GM23248 (cell line): ENCODE measurements at places on chromosomes 16 and 17.
A peak's percentile ranks its signal among the peaks of the same experiment; 100 is the strongest.

DNA sequence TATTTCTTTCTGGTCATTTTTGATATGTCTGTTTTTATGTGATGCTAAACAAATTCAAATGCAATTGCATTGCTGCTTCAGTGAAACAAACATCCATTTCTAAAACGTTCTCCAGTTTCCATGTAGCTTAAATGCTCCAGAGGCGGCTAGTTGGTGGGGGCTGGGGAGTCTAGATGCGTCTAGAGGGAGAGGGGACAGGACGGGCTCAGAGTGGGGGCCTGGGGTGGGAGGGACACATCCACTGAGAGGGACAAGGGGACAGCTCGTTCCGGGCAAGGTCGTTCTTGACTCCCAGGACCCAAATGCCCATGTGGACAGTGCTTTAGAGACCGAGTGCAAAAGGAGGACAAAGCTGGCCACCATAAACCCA, 102.3 kb downstream of the FOXL1 start:
- no peak for DNase-seq

- DNase-seq: no peak
These were observed 41.6 kb downstream of the AHSP start for GRCh38 chr16:31569360-31569717.

DNA sequence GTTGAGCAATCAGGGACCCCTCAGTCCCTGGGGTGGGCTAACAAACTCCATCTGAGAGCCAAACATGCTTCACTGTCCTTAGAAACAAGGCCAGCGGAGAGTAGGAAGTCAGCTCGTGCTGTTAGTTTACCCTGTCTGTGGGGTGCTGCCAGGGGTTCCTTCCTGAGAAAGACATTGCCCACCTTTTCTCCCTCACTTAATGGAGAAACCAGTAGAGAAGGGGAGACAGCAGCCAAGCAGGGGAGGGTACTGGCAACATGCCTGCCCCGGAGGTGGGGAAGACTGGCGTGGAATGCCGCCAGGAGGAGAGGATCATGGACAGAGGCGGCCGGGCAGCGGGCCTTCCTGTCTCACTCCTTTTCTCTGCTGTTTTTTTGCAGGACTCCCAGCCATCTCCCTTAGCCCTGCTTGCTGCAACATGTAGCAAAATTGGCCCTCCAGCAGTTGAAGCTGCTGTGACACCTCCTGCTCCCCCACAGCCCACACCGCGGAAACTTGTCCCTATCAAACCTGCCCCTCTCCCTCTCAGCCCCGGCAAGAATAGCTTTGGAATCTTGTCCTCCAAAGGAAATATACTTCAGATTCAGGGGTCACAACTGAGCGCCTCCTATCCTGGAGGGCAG, 19.9 kb downstream of the SP2 start:
- DNase-seq: no peak

GRCh38 chr17:43774304-43775250, 4.2 kb downstream of the DUSP3 start:
- DNase-seq: no peak

GRCh38 chr16:13178318-13178717, 276.9 kb downstream of the SHISA9 start:
- DNase-seq: no peak

GRCh38 chr17:1965556-1966273, 59.4 kb downstream of the RTN4RL1 start:
- DNase-seq: no peak

GRCh38 chr17:75341784-75342486, 52.7 kb upstream of the SLC25A19 start:
- no peak for DNase-seq

- DNase-seq: peak; percentile 9
These were observed 744 bp downstream of the JPH3 start for GRCh38 chr16:87602821-87603683.

DNA sequence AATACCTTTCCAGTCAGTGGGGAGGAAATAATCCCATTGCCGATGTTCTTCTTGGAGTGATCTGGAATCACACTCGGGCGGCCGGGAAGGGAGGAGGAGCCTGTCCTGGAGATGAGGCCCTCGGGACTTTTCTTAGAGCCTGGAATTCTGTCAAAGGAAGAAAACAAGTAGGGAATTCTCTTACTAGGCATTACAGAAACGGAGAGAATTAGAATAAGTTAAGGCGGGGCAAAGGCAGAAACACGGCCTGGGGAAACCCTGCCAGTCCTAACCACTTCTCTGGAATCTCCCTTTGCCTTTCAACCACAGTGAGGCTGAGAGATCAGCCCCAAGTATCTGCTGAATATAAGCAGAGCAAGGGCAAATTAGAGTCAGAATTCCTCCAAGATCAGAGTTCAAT, 27.8 kb downstream of the USP36 start:
- DNase-seq: no peak

DNA sequence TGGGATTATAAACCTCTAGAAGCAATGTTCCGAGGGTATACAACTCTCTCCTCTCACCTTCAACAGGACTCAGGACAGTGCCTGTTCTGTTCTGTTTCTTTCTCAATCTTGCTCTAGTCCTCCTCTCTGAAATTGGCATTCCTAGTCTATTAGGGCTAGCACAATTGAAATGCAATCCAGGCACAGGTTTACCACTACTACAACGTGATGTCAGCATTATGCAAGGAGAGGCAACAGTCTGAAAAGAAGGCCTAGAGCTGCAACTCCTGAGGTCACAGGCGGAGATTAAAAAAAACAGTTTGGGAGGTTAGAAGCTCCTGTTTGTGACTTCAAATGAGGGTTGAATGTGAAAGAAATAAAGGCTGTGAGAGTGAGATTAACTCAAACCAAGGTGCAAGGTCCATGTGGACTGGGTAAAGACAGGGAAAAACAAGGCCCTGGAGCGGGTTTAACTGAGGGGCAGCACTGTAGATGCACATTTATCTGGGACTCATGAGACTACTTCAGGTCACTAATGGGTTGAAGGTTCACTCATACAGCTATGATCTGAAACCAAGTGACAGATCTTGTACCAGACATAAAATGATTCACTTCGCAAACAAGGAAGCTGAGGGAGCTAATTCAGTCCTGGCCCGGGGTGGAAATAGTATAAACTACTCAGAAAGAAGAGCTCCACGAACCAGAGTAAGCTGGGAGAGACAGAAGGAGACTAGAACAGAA, 16.8 kb downstream of the AMFR start:
- no peak for DNase-seq

GRCh38 chr17:30950189-30950588, 20.6 kb upstream of the RNF135 start:
- DNase-seq: no peak

- no peak for DNase-seq
These were observed 29.9 kb downstream of the ABCC12 start for GRCh38 chr16:48125888-48126287.
